ENCODE measurements at places on chromosomes 3 and 15.

GRCh38 chr15:68833700-68834331 is 13.1 kb upstream of the ANP32A start:
- no peak for DNase-seq

DNA sequence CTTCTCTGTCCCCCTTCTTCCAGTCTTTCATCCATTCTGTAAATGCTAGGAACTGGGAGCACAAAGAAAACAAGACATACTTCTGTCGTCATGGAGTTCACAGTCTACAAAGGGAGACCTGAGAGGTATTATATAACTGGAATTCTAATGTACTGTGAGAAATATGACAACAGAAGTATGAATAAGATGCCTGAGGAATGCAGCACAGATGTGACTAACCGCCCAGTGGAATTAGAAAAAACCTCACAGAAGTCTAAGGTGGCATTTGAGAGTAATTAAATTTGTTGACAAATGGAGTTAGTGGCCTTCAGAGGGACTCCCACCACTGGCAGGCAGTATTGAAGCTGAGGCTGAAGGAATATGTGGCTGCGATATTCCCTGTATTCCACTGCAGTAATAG is 168.5 kb upstream of the FAM3D start:
- DNase-seq, result no peak

DNA sequence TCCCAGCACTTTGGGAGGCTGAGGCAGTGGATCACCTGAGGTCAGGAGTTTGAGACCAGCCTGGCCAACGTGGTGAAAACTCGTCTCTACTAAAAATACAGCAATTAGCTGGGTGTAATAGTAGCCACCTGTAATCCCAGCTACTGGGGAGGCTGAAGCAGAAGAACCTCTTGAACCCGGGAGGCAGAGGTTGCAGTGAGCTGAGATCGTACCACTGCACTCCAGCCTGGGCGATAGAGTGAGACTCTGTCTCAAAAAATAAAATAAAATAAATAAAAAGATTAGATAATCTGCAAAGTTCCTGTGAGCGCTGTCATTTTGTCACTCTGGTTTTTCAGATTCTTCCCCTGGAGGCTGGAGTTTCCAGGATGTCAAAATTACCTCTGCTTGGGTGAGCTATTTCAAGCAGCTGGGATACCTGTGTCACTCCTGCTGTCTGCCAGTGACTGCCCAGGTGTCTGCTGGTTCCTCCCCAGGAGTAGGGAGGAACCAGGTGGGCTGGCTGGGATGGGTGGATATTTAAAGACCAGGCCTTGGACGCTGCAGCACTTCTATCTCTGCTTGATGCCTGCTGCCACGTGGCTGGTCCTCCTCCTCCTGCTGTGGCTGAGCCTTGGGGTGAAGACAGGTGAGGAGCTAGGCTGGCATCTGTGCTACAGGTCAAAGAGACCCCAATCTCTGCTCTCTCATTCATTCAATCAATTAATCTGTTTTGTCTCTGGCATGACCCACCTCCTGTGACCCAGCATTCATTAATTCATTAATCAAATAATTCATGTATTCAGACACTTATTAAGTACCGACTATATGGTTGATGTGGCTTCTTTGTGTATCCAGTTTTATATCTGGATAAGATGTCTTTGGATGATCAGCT is 19.5 kb upstream of the MUC20 start:
- no peak for DNase-seq

DNA sequence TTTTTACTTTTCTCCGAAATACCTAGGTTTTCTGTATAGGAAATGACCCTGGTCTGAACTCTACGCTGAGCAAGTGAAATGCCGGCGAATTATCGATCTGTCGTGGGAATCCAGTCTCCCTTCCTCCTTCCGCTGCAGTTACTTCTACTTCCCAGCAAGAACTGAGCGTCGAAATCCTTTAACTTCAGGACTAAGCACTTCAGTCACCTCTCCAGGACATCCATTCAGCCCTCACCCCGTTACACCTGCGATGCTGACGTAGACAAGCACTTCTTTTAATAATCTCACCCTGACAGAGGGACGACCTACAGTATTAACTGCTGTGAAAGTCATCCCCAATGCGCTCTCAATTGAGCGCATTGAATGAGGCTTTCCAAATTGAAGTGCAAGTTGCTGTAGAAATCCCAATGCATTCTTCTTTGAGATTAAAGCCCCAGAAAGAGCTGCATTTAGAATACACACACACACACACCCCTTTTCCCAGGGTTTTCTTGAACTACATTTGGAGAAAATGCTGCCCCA is 1.3 kb downstream of the TOP2B start:
- no peak for DNase-seq

- peak; percentile 50 for DNase-seq
These were observed 14.3 kb downstream of the SMC4 start for GRCh38 chr3:160413613-160414248.

GRCh38 chr15:96838081-96838480 is 507.6 kb downstream of the NR2F2 start:
- no peak for DNase-seq

DNA sequence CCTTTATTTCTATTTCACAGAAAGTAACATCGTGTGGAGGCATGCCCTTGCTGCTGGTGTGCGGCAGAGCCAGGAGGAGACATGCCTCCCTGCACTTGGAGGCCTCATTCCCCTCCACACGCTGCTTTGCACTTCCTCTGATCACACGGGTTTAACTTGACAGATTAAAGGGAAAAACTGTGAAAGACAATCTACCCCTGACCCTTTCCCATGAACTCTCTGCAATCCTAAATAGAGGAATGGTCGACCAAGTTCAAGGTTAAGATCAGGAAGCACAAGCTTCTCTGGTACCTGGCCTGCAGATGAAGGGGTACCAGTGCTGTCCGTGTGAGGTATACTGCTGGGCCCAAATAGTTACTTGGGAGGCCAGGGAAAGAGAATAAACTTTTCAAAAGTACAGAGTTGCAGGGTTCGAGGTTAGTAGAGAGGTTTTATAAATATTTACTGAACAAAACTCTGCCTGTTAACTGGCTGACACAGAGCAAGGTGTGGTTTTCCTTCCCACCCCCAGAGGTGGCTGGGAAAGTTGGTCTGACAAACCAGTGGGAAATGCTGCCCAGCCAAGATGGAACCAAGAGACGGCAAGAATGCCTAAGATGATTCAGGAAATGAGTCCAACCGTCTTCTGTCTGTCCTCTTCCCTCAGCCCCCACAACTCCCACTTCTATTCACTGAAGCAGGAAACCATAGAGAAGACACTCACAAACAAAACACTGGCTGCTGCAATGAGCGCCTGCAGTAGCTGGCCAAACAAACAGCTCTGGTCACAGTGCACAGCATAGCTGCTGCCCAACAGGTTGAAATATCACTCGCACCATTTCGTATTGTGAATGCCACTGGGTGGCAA is 79.6 kb downstream of the IGF2BP2 start:
- no peak for DNase-seq

DNA sequence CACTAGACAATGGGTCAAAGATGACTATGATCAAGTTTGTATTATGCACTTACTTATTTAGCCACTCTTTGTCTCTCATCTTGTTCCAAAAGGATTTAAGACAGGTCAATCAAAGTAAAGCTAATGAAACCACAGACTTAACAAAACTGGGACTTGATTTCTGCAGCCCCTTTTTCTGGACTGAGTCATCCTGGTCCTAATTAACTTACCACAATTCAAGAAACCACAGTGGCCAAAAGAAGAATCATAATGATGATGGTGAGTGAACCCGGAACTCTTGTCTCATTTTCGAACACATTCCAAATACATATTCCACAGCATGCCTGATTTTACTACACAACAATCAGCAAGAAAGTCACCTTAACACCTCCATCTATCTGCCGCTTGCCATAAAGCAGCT is 1333.0 kb downstream of the ROBO1 start:
- DNase-seq, result no peak
